ENCODE measurements at places on chromosomes 2 and 18.

GRCh38 chr2:96920801-96921560, 51.1 kb upstream of the SEMA4C start:
- DNase-seq = no peak

DNA sequence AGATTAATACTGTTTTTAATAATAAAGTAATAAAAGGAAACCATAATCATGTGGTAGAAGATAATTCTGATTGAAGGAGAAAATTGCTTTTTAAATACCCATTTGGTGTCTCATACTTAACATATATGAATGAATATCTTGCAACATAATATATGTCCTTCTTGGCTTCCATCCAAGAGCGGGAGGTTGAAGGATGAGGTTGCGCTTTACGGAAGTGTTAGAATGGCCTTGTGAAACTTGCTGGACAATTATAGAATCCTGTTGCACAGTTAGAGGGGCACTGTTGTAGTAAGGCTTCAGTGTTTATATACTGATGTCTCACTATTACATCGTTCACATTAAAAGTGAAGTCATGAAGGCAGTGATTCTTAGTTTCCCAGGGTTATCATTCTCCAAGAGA, 9.4 kb downstream of the INSIG2 start:
- DNase-seq = no peak

GRCh38 chr2:172623249-172623965, 67.5 kb downstream of the PDK1 start:
- no peak for DNase-seq

DNA sequence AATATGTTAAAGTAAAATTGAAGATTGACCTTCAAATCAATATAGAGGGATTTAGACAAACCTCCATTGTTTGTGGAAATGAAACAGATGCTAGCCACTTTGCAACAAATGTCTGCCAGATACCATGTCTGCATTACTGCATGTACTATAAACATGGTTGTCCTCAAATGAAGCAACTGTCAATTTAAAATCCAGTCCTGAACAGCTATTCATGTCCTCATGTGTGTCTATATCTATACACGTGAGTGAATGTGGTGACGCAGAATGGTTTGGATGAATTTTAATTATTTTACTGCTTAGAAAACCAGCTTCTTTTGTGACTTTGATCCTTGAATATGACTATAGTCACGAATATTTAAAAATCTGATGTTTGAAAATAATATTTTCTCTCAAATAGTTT, 71.5 kb downstream of the NYAP2 start:
- no peak for DNase-seq

DNA sequence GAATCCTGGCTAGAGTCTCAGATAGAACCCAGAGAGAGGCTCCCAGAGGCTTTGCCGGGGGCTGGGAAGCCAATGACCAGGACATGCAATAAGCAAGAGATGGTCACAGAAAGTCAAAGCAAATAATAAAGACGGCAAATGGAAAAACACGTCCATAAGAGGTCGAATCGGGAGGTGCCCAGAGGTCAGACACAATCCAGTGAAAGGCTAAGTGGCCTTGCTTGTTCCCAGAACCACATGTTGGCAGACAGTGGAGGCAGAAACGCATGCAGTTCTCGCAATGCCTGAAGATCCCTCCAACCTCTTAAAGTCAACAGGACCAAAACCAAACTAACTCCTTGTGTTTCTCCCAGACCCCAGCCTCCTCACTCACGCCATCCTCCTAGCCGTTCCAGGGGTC, 3.0 kb downstream of the CYB5A start:
- DNase-seq = no peak

- no peak for DNase-seq
These were observed at the start of gene SPHKAP for GRCh38 chr2:228181098-228182019. SPHKAP (minus strand) TSS chr2:228181687; CDS start chr2:228181598, 89 bp downstream.

GRCh38 chr18:58556331-58557007, 72.4 kb downstream of the ALPK2 start:
- DNase-seq = no peak

GRCh38 chr2:237599465-237600110, 9.1 kb upstream of the RAB17 start:
- no peak for DNase-seq

GRCh38 chr18:37935086-37935485, 369.5 kb upstream of the CELF4 start:
- no peak for DNase-seq

GRCh38 chr2:239268549-239268948, 132.3 kb downstream of the HDAC4 start:
- no peak for DNase-seq

DNA sequence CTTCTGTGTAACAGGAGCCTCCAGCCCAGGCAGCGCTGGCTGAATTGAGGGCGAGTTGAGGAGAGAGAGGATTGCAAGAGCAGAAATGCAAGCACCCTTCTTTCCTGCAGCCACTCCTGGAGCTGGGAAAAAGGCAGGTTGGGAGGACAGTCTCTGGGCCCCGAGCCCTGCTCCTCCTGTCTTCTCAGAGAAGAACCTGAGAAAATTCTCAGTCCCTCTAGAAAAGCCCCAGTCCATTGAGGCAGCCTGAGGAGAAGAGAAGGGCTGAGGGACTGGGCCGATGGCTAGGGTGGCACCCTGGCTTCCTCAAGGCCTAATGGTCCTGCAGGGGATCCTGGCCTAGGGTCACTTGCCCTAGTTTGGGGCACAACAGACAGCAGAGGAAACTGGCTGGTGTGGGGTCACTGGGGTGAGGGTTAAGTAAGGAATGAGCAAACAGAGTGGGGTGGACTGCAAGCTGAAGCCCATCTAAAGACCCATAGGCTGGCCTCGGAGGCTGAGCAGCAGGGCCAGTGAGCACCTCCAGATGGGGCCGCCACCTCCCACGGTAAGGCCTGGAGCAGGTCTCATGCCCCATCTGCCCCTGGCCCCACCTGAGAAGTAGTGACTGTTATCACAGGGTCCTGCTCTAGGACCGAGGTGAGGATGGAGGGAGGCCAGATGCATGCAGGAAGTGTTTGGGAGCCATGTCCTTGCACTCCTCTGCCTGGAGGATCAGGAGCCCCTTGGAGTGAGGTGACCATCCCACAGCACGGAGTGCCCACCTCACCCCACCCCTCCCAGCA, 12.4 kb downstream of the CIB4 start:
- DNase-seq = no peak

GRCh38 chr2:198326431-198326830, 522.0 kb downstream of the PLCL1 start:
- no peak for DNase-seq
